NCI-H187 (cell line): ENCODE measurements at places on chromosomes 16 and 17.

GRCh38 chr17:68291836-68292688 is 767 bp downstream of the ARSG start:
- peak; percentile 11 for DNase-seq

DNA sequence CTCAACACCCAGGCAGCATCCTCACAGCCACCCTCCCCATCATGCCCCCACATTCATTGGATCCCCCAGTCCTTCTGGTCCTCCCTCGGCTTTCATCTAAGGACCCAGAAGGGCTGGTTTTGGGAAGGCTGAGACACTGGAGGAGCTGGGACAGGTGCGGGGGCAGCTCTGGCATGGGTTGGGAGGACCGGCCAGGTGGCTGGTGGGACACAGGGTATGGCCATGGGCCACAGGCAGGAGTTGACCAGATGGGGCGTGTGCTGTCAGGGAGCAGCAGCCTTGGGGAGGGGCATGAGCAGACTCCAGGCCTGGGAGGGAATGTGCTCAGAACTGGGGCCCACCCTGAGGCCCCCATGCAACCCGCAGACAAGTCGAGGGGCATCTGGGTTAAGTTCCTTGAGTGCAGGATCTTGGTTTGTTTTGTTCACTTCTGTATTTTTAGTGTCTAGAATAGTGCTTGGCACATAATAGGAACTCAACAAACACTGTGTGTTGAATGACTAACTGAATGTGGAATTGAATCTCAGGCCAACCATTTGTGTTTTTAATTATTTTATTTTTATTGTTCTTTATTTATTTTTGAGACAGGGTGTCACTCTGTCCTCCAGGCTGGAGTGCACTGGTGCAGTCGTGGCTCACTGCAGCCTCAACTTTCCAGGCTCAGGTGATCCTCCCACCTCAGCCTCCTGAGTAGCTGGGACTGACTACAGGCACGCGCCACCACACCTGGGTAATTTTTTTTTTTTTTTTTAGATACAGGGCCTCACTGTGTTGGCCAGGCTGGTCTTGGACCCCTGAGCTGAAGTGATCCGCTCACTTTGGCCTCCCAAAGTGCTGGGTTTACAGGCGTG is 5.6 kb downstream of the P2RX1 start:
- no peak for DNase-seq

DNA sequence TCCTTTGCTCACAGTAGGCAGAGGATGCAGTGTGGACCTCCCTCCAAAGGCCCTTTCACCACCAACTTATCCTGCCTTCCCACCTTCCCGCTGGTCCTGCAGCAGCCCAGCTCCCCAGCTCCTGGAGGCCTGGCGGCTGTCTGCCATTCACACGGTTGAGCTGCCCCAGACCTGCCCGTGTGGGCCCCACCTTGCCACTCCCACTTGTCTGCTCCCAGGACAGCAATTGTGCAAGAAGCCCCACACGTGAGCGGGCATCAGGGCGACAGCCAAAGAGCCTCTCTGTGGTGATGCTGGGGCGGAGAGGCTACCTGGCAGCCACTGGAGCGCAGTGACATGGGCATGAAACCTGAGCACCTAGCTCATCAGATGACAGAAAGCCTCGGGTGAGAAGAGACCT is 248.6 kb upstream of the MAF start:
- DNase-seq = no peak

- no peak for DNase-seq
These were observed 40.0 kb upstream of the CCR7 start for GRCh38 chr17:40605306-40605705.

DNA sequence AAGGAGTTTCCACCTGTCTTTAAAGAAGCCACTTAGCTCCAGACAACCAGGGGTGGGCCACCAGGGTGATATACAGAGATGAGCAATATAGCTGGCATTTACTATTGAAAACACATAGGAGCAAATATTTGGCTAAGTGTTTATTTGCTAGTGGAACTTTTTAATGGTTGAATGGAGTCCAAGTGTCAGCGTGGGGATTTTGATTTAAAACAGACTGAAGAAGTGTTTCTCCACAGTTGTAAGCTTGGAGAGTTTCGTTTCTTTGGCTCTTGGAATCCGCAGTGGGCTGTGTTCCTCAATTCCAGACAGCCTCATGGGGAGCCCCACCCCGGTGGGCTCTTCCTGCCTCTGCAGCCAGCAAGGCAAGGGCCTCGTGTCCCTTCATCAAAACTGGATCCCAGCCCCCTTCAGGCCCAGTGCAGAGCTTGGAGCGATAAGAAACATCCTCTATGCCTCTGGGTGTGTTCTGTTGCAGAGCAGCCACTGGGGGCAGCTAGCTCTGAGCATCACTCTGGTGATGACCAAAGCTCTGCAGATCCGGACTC is 36.1 kb downstream of the NOG start:
- no peak for DNase-seq

- peak; percentile 52 for DNase-seq
These were observed 739 bp downstream of the TCF25 start for GRCh38 chr16:89873972-89874689.

DNA sequence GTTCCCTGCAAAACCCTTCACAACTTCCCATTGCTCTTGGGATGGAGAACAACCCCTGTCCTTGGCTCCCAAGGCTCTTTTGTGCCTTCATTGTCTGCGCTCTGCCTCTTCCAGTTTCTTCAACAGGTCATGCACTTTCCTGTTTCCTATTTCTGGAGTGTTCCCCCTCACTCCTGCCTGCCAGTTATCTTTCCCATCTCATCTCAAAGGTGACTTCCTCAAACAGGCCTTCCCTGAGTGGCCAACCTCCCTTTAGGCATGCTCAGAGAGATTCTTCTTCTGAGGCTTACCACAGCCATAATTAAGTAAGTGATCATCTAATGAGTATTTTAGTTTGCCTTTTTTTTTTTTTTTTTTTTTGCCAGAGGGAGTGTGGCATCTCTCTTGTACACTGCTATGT is 2.9 kb upstream of the CYLD start:
- no peak for DNase-seq

DNA sequence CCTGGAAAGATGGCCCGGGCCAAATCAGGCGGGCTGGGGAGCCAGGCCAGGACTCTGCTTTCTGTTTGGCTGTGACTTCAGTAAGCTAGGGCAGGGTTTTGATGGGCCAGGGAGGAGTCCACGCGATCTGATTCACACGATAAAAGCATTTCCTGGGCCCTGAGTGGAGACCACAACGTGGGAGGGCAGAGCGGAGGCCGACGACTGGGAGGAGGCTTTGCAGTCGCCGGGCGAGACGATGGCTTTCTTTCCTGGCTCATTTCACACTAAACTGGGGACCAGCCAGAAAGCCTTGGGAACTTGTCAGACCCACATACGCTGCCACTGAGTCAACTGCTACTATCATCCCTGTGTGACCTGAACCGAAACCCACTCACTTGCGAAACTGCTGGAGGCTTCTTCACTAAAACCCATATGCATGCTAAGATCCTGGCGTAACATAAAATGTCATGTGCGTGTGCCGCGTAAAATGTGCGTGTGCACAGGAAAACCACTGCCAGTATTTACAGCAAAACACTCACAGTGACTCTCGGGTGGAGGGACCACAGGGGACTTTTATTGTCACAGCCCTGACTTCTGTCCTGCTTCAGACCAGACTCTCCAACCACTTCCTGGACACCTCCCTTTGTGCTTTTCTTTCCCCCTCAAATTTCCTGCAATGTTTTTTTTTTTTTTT is 14.2 kb upstream of the RHBDF2 start:
- DNase-seq = no peak

DNA sequence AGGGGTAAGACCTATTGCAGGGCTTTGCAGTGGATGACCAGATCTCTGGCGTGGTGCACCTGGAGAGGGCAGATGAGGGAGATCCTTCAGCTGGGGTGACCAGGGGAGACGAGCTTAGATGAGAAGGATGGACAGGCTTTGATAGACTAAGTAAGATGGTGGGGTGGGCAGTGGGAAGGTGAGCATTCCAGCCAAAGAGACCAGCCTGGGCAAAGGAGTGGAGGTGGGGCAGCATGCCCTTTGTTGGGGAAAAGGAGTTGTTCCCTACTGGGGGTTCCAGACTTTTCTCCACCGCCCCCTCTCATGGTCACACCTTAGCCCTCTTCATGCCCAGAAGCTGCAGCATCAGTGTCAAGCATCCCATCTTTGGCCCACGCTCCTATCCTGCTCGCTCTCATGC is 27.6 kb downstream of the ANKRD40 start:
- DNase-seq = no peak

DNA sequence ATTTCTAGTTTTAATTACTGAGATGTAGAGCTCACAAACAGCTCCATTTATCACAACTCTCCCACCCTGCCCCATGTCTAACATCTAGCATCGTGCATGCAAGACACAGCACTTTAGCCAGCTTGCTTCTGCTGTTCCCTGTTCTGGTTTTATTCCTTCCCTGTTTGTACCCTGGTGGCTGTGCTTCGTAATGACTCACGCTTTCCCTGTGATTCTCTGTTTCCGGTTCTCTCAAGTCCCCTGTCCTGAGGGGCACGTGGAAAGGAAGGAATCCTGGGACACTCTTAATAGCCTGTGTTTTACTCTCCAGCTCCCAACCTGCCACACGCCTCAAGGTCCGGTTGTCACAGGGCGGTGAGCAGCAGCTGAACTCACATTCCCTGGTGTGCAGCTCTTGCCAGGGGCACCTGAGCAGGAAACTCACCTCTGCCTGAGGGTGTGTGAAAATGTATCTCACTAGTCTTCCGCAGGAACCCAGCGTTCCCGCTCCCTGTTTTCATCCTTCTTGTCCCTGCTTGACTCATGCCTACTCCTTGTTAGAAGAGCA is 10.6 kb downstream of the SHISA6 start:
- no peak for DNase-seq

DNA sequence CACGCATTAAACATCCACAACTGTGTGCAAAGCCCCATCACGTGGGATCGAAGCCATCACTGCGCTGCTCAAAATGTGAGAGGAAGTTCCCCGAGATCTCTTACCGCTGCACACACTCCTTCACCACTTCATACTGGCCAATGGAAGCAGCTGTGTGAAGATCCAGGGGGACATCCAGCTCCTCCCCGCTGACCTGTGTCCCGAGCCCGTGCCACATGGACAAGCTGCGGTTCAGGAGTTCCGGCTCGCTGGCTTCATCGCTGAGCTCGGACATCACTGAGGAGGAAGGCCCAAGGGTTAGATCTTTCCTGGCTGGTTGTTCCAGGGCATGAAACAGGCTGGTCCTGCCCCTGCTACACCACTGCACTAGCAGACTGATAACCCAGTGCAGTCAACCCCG is 4.2 kb downstream of the ANKS3 start:
- no peak for DNase-seq

DNA sequence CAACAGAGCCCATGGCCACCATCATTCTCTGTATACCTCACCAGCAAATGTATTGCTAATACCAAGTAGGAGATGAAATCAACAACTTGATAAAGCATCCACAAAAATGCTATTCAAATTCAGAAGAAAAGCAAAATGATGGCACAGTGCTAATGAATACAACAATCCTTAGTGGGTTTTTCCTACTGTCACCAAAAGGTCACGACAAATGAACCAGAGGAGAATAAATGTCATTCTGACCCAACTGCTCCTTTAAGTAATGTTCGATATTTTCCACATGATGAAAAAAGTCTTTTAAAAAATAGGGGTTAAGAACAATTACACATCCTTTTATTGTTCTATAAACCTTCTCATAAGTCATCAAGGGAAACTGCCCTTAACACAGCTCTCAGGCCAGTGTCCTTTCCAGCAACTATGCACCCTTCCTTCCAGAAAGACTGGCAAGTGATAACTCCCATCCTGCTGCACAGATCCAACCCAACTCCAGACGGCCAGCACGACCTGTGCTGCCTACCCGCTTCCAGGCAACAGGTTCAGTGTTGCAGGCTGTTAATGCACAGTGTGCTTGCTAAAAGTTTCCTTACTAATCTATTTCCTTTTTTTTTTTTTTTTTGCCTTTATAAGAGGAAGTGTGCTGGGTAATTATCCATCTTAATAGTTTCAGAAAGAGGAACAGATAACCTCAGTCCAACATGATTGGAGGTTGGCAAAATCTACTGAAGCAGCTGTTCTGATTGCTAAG is 15.4 kb downstream of the FBXO31 start:
- DNase-seq = no peak

GRCh38 chr17:55090079-55090492 is 121.5 kb downstream of the STXBP4 start:
- no peak for DNase-seq

DNA sequence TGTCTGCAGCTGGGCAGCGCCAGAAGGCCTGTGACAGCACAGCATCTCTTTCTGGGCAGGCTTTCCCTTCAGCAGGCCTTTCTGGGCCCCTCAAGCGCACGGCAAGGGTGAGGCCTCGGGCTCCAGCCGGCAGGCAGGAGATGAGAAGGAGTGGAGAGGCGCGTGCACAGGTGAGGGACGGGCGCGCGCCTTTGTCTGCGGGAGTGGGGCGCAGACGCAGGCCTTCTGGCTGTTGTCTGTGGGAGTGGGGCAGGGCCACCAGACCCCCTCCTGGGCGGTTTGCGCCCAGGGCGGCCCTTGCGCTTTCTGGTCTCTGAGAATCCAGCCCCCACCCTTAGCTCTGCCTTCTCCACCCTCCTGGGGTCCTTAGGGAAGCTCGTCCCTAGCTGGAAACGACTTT is 6.5 kb downstream of the ZNF205 start:
- no peak for DNase-seq

DNA sequence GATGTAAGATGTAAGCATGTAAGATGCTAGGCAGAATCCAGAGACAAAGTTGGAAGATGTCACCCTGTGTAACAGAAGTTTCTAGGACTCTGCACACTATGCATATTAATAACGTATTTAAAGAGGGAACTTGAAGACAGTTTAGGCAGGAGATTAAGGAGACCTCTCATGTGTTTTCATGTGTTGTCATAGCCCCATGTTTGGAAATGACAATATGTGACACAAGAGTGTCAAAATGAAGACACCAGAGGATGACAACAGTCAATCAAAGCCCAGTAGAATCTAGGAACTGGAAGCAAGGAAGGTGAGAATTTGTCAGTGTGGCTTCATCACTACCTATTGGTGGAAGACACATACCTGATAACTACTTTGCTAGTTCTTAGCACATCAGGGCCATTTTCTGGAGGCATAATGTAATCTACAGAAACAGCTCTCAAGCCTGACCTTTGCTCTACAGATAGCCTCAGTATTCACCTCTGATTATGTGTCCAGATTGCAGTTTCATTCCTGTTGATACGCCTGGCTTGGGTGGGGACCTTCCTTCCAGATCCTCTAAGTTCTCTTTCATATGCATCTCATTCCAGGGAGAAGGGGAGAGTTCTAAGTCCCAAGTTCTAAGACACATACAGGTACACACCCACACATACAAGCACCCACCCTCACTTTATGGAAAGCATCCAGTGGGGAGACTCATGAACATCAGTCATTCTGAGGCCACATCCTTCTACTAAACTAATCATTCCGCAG is 26.3 kb downstream of the PMP22 start:
- DNase-seq = no peak

GRCh38 chr17:77209330-77209748 is 68.6 kb downstream of the SEC14L1 start:
- no peak for DNase-seq

- DNase-seq = no peak
These were observed 14.8 kb downstream of the CPD start for GRCh38 chr17:30393491-30393890.

- no peak for DNase-seq
These were observed 58.1 kb downstream of the MAP2K4 start for GRCh38 chr17:12078791-12079190.

- DNase-seq = no peak
These were observed 13.4 kb downstream of the CD300E start for GRCh38 chr17:74610108-74610507.

GRCh38 chr17:45997624-45998023 is 1.4 kb upstream of the STH start:
- DNase-seq = no peak

- DNase-seq = no peak
These were observed 76.6 kb downstream of the NLK start for GRCh38 chr17:28119046-28119445.

- DNase-seq = peak; percentile 56
These were observed 563 bp upstream of the ZKSCAN2 start for GRCh38 chr16:25257956-25258860.

GRCh38 chr16:49513040-49513439 is 139.4 kb downstream of the C16orf78 start:
- no peak for DNase-seq
